ENCODE measurements at places on chromosomes 11 and 22.

DNA sequence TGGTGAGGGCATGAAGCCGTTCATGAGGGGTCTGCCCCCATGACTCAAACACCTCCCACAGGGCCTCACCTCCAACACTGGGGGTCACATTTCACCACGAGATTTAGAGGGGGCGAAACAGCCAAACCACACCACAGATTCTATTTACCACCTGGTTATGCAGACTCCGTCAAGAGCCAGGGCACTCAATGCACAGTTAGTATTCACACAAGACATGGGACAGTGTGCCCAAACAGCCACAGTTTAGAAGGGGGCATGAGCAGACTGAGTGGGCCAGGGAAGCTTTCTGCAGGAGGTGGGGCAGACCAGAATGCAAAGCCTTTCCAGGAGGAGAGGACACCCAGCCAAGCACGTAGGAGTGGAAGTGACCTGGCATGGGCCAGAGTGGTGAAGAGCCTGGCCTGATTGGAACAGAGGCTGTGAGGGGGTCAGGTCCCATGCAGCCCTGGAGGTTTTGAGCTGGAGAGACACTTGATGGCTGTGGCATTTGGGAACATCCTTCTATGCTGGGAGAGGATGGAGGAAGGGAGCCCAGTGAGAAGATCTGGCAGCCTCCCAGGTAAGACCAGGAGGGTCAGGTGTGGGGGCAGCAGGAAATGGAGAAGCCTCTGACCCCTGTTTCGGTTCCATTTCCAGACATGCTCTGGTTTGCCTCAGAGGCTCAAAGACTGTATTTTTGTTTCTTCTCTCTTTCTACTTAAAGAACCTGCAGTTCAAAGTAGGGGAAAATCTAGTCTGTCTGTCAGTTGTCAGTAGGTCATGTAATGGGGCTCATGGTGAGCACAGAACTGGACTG lies 199.1 kb upstream of the NCAM1 start:
- DNase-seq = no peak

GRCh38 chr11:30426781-30427180 lies 103.9 kb downstream of the ARL14EP start:
- DNase-seq = no peak

- no peak for DNase-seq
Measured at GRCh38 chr22:18966748-18967147, 30.7 kb upstream of the PRODH start.

DNA sequence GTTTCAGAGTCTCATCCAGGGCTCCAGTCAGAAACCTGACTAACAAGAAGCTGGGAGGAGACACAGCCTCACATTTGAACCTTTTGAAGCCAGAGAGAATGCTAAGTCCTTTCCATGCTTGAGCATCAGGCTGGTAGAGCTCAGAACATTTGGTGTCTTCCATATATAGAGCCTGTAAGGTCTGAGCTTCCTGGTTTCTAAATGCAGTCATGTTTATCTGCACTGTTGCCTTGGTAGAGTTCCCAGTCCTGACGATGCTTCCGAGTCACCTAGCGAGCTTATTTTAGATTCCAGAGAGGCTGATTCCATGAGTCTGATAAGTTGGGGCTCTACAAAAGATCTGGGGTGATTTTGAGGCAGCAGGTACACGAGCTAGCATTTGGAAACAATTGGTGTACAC lies 68.4 kb upstream of the SORL1 start:
- no peak for DNase-seq

DNA sequence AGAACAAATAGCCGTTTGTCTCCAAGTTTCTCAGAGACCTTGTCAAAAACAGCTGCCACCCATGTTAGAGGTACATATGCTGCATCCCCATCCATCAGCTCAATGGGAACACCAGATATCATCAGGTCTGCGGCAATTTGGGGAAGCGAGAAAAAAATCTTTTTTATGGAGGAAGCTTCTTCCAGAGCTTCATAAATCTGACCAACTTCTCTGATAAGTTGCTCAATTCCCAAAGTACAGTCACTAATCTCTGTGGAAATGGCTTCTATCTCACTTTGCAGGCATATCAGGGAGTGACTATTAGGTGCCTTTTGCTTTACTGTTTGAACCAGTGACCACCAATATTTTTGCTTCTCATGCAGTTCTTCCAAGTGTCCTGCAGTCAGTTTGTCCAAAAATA lies 34.3 kb upstream of the MRPL17 start:
- DNase-seq = no peak

GRCh38 chr22:26172389-26172990 lies 3.2 kb downstream of the SEZ6L start:
- no peak for DNase-seq

DNA sequence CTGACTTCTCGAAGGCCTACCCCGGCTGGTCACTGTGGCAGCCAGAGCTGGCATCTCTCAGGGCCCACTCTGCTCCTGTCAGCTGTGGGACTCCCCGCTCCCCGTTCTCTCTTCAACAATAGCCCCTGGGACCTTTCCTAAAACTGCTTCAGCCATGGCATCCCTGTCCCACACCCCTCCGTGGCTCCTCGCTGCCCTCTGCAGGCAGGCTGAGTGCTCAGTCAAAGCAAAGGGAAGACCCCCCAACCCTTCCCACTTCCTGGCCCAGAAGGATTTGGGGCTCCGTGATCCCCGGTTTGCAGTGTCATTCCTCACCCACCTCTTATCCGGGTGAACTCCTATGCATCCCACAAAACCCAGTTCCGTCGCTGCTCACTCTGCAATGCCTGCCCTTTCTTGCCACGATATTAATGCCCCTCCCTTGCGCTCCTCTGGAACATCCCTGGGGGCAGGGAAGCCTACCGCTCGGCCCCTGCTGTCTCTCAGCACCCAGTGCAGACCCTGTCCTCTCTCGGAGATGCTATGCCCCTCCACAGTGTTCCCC lies 1.6 kb upstream of the TH start:
- DNase-seq = no peak

DNA sequence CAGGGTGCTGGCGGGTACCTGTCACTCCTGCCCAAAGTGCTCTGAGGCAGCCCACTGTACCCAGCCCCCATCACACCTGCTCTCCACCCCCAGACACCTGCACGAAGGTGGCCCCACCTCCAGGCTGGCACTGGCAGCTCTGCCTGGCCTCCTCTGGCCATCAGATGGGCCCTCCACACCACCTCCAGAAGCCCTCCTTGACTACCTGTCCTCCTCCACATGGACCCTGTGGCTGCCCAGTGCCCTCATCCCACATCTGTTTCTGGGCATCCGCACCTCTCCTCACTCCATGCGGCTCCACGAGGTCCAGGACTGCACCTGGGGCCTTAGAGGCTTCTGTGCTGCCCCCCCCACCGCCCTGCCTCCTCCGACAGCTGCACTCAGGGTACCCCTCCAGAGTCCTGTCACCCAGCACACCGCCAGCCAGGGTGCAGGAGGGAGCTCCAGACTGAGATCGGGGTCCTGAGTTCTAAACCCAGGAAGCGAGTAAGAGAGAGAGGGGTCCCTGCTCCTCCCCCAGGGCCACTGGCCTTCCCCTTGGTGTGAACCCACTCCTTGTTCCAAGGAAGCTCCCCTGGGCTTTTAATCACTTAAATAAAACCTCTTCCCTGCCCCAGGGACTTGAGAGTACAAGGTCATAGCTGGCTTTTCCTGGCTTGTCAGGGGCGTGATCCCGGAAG lies 1.7 kb downstream of the CTSD start:
- no peak for DNase-seq

DNA sequence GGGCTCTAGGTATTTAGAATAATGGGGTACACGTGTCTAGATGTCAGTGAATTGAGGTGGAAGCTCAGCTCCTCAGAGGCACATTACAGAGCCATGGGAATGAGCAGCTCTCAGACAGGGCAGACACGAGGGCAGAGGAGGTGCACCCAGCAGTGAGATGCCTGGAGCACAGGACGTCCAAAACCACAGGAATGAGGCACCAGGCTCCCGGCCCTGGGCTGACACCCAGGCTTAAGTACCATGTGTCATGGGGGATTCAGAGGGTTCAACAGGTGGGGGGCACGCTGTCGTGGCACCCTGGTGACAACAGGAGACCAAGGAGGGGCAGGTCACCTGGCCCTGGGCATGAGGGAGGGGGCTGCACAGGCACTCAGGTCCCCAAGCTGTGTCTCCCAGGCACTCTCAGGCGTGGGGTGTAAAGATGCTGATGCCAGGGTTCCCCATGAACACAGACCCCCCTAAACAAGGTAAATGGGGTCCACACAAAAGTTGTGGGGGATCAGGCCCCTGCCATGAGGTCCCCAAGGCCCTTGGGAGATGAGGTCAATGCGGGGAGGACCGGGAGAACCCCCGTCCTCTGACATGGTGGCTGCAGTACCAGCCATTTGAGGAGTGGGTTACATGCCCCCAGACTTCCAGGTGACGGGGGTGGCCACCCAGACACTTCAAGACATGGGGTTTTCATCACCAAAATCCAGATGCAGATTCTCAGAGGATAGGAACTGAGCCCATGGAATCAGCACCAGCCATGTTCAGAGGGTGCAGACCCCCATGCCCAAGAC lies 5.6 kb upstream of the SYT8 start:
- no peak for DNase-seq

- no peak for DNase-seq
Measured at GRCh38 chr22:27583856-27584255, 217.7 kb downstream of the MN1 start.

GRCh38 chr11:108403052-108403451 lies 64.3 kb downstream of the C11orf65 start:
- DNase-seq = no peak

DNA sequence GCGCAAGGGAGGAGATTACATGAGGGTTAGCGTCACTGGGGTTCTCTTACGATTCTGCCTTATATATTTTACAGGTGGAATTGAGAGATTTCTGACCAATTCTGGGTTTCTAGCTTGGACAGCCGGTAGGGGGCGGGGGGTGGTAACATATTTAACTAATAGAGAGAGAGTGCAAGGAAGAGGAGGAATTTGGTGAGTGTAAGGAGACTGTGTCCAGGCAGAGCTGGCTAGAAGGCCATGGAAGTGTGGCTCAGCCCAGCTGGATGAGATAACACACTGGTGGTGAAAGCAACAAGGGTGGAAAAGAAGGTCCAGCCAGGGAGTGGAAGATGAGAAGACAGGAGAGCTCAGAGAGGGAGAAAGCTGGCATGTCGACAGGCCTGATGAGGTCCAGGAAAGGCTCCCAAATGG lies 56.5 kb downstream of the ST3GAL4 start:
- DNase-seq = no peak

DNA sequence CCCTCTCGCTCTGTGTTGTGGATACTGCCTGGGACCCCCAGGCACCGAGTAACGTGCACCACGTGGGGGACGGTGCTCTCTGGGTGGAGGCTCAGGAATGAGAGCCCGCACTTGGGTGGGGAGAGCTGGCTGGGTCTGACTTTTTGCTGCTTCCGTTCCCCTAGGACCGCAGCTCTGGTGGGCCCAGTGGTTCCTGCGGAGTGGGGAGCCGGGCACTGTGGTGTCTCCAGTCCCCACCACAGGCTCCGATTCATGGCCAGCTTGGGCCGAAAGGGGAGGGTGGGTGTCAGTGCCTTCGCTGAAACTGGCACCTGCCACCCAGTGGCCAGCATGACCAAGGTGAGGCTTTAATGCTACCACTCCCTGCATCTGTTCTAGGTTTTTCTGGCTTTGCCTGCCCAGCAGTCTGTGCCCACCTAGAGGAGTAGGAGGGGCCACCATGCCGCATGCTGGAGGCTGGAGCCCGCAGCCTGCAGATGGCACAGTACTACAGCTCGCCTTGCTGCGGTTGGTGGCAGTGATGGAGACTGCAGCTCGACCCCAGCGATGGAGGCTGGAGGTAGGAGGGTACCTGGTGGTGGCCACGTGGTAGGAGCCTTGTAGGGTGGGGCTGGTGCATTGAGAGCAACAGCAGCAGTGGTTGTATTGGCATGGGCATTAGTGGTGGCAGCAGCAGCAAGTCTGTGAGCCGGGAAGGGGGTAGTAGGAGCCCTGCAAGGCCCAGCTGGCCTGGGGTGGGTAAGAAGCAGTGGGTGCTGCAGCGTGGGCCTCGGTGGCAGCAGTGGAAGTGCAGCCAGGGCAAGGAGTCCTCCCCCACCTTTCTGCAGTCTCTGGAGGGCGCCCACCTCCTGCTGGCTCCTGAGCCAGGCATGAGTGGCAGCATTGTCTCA lies 118.8 kb upstream of the VPREB1 start:
- DNase-seq = no peak

DNA sequence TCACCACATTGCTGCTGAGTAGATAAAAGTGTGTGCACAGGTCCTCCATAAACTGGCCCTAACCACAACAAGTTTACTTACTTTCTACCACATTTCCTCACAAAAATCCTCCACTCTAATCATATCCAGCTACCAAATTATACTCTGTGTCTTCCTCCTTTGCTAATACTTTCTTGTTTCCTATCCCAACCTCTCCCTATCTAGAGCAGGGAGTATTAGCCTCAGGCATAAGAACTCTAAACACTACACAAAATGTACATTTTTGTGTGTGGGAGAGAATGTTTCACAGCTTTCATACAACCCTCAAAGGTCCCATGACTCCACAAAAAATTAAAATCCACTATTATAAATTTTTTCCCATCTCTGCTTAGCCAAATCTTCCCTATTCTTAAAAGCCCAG lies 72.4 kb downstream of the ATG16L2 start:
- no peak for DNase-seq

DNA sequence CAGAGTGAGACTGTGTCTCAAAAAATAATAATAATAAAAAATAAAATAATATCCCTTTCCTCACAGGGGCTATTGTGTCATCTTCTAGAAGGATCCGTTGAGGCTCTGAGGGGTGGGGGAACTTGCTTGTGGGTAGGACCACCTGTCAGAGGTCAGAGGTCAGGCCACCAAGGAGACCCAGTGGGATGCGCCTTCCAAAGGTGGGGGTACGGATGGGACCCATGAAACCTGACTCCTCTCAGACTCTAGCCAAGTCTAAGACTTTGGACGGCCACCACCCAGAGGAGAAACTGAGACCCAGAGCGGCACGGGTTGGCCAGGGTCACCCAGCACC lies 367 bp upstream of the MMP11 start:
- DNase-seq = no peak

GRCh38 chr11:102229510-102230123 lies 87.7 kb upstream of the BIRC3 start:
- DNase-seq = no peak

Data from stimulated activated CD8-positive, alpha-beta memory T cell treated with anti-CD3 and anti-CD28 coated beads, Interleukin-15, amount 100 ng/mL, for 4 hours (primary cell).